ENCODE measurements at places on chromosomes 4 and X.

DNA sequence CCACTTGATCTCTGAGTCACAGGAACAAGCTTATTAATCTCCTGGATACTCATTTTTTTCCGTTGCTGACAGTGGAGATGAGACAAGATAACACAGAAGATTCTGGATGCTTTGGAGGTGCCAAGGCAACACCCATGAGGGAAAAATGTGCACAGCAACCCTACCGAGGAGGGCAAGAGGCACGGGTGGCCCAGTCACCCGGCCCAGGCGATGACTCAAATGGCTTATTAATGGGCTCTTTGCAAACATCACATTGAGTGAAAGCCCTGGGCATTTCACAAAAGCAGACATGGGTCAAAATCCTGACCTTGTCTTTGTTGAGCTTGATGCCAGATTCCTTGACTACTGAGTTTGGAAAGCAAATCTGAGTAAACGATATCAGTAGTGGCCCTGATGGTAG, 315.1 kb downstream of the STK32B start:
- no peak for DNase-seq

DNA sequence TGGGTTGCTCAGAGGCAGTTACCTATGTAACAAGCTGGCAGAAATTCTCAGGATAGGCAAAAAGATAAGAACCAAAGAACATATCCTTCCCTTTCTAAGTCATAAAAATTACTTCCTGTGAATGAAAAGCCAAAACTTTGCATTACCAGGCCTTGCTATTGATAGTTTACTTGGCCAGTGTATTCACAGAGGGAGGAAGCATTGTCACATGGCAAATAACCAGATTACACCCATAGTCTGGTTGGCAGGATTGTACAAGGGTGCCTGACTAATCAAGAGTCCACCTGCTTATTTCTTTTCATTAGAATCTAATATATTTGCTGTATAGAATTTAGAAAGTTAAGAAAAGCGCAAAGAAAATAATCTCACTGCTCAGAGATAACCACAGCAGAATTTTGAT, 14.1 kb downstream of the XIAP start:
- DNase-seq = no peak

- DNase-seq = no peak
Observed at GRCh38 chr4:120568731-120569130, 353.8 kb downstream of the PRDM5 start.

DNA sequence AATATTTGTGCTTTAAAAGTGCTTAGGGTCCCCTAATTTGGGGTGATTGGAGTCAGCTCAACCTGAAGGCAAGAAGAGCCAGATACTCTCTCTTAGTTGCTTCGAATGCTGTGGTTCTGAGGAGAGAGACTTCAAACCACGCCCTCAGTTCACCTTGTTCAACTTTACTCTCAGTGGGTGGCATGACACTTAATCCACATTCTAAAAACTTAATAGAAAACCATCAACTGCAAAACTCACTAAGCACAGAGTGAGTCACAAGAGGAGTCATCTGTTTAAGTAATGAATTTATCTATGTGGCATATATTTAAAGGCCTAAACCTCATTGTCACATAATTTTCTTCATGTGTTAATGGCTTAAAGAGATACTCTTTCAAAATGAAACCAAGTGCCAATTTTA, 99.5 kb upstream of the SLC4A4 start:
- no peak for DNase-seq

GRCh38 chr4:145178740-145179280, 1.6 kb downstream of the OTUD4 start:
- no peak for DNase-seq
